ENCODE measurements at places on chromosomes 2 and 18.

DNA sequence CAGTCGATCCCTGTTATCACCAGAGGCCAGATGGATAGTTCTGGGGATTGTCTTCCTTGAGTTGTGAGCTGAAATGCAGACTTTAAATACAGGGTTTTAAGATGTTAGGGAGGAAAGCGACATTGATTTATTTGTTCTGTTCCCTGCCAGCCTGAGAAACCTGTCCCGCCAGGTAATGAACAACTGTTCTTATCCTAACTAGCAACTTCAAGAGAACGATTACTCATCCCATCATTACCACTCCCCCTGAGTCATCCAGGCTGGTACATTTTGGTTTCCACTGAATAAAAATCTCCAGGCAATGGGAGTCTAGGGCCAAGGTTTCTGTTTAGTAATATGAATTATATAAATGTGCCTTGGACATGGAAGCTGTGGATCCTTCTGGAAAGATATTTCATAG is 131.2 kb downstream of the LYPD6B start:
- DNase-seq, result no peak

DNA sequence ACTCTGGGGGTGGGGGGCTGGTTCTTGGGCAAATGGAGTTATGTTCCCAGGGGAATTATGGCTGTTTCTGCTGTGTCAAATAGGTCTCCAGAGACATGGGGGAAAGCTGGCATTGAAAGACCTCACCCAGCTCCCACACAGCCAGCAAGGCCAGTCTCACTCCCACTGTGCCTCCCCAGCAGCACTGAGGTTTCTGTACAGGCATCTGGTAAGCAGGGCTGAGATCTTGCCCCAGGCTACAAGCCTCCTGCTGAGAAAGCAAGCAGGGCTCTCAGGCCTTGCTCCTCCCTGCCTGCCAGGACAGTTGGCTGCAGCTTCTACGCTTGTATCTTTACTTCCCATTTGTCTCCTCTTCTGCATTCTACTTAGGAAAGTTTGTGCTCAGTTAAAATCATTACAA is 50.5 kb upstream of the FHOD3 start:
- no peak for DNase-seq

DNA sequence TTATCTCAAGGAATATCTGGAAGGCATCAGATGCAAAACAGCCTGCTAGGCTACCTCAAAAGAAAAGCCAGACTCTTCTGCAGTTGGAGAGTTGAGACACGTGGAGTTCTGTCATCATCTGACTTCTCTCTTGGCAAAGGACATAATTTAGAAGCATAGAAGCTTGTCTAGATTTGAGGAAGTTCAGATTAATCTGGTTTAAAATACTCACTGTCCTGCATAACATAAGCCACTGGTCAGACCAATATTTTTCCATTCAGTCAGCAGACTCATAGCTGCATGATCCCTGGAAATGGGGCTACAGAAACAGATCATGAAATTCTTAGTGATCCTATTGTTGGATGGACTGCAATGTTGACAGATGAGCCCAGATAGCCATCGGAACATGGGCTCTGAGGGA is 349.0 kb downstream of the TXNL1 start:
- no peak for DNase-seq

- no peak for DNase-seq
Measured at GRCh38 chr2:118290411-118291250, 202.4 kb downstream of the INSIG2 start.

DNA sequence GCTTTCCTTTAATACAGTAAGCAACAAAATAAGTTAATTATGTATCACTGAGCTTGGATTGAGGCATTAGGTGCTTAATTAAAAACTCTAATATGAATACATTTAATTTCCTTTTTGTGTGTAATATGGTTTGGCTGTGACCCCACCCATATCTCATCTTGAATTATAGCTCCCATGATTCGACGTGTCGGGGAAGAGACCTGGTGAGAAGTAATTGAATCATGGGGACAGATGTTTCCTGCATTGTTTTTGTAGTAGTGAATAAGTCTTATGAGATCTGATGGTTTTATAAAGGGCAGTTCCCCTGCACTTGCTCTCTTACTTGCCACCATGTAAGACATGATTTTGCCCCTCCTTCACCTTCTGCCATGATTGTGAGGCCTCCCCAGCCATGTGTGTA is 325.4 kb upstream of the CDH7 start:
- DNase-seq, result no peak

All from stimulated activated CD8-positive, alpha-beta memory T cell treated with anti-CD3 and anti-CD28 coated beads, Interleukin-15, amount 100 ng/mL, for 48 hours (primary cell).